CD4-positive, alpha-beta T cell treated with Interleukin-12 subunit alpha and Interleukin-12 subunit beta, for 1 hour (primary cell): ENCODE measurements at places on chromosomes 2 and 18.

DNA sequence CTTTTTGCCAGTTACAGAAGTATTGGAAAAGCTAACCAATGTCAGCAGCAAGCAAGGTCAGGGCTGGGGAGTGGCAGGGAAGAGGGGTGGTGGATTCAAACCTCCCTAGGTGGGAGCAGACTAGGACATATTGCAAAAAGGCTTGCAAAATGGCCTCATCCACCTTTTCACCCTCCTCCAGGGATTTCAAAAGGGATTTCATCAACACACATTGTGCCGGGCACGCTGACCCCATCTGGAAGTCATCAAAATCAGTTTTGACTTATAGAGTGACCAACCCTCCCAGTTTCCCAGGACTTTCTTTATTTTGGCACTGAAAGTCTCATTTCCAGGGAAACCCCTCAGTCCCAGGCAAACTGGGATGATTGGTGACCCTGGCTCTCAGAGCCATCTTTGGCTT lies 94.7 kb downstream of the BIN1 start:
- no peak for DNase-seq

DNA sequence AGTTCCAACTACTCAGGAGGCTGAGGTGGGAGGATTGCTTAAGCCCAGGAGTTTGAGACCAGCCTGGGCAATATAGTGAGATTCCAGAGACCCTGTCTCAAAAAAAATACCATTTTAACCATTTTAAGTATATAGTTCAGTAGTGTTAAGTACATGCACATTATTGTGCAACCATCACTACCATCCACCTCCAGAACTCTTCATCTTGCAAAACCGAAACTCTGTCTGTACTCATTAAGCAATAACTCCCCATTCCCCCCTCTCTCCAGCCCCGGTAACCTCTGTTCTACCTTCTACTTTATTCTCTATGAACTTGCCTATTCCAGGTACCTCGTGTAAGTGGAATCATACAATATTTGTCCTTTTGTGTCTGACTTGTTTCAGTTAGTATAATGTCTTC lies 86.4 kb downstream of the GFPT1 start:
- no peak for DNase-seq

DNA sequence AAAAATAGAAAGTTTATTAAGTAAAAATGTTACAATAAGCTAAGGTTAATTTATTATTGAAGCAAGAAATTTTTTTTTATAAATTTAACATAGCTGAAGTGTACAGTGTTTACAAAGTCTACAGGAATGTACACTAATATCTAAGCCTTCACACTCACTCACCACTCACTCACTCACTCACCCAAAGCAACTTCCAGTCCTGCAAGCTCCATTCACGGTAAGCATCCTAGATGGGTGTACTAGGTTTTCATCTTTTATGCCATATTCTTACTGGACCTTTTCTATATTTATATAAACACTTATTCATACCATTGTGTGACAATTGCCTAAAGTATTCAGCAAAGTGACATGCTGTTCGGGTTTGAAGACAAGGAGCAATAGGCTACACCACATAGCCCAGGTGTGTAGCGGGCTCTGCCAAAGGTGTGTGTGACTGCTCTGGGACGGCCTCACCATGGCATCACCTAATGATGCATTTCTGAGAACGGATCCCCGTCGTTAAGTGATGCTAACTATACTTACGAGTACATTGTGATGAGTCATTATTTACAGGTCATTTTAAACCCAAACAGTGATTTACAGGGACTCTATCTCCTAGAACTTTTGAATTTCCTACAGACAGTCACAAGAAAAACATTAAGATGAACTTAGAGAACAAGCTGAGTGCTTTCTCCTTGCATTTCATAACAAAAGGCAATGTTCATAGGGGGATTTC lies 76.3 kb upstream of the ID2 start:
- no peak for DNase-seq

DNA sequence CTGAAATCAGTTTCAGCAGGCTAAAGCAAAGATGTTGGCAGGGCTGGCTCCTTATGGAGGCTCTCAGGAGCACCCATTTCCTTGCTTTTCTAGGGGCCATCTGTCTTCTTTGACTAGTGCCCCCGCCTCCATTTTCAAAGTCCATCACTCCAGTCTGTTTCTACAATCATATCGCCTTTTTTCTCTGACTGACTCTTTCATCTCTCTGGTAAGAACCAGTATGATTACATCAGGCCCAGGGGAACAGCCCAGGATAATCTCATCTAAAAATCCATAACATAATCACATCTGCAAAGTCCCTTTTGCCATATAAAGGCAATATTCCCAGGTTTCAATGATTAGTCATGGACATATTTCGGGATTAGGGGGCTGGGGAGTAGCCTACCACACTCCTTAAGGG lies 57.0 kb downstream of the CUL3 start:
- no peak for DNase-seq

GRCh38 chr18:35729991-35730668 lies 148.6 kb downstream of the GALNT1 start:
- no peak for DNase-seq

DNA sequence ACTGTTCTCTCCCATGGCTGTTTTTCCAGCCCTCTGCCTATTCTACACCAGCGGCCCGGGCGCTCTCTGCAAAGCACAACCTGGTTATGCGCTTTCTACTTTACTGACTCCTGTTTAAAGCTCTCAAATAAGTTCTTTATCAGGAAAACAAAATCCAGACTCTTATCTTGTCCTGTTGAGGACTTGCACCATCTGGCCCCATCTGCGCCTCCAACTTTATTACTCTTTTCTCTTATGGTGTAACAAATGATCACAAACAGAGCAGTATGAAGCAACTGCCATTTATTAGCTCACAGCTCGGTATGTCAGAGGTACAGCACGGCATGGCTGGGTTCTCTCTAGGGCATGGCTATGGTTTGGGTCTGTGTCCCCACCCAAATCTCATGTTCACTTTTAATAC lies 236.5 kb upstream of the NT5C1B start:
- DNase-seq = no peak

DNA sequence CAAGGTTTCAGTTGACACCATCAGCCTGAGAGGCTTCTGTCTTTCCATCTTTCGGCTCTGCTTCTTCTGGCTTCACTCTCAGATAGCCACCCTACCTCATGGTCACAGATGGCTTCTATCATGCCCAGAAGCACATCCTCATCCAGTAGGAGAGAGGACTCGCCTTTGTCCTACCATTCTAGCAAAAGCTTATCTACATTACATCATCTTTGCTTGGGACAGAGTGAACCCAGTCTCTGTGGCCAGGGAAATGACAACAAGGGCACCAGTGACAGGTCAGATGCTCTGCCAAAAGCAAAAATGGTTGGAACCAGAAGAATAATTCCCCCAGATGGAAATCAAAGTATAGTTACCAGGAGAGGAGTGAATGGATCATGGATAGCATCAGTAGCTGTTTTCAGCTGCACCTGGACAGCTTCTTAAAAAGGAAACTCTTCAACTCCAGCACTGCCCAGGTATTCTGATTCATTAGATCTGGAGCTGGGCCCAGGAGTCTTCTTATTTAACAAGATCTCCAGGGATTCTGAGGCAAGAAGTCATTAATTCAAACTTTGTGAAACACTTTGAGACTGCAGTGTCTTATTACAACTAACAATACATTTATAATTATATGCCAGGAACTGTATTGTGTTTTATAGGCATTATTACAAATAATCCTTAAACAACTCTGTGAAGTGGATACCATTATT lies 257.7 kb upstream of the UBE2E3 start:
- no peak for DNase-seq

DNA sequence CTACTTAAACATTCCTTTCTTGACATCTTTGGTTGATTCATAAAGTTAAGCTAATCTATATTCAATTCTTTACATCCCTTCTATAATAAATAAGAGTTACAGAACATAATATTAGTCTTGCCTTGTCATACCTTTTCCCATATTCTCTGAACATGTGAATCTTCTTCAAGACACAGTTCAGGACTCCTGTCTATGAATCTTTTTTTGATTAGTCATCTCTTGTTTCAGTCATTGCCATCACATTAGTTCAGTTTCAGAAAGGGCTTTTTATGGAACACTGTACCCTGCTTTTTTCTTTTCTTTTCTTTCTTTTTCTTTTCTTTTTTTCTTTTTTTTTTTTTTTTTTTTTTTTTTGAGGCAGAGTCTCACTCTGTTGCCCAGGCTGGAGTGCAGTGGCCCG lies 181.2 kb downstream of the UBE2E3 start:
- DNase-seq = no peak

DNA sequence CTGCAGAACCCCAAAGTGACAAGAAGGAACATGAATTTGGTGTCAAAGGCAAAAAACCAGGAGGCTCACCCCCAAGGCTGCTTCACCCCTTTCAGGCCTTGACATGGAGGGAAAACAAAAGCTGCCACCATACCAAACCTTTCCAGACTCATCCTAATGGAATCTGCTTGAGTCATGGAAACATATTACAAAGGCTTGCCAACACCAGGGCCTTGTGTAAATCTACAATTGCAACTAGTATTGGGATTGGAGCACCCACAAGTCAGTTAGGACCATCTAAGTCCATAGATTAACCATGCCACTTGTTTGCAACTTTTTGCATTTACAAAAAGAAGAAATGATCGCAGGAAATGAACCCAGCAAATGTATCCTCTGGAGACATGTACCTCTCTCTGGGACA lies 297.6 kb downstream of the CDCA7 start:
- DNase-seq = no peak

DNA sequence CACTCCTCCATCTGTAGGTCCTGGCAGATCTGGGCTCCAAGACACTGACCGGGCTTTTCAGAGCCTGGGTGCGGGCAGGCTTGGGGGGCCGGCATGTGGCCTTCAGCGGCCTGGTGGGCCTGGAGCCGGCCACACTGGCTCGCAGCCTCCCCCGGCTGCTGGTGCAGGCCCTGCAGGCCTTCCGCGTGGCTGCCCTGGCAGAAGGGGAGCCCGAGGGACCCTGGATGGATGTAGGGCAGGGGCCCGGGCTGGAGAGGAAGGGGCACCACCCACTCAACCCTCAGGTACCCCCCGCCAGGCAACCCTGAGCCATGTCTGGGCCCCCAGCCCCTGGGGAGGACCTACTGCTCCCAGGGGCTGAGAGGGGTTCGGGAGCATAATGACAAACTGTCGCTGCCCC lies 761 bp upstream of the CHRND start:
- no peak for DNase-seq

GRCh38 chr18:79523206-79523735 lies 127.5 kb downstream of the NFATC1 start:
- peak; percentile 42 for DNase-seq

DNA sequence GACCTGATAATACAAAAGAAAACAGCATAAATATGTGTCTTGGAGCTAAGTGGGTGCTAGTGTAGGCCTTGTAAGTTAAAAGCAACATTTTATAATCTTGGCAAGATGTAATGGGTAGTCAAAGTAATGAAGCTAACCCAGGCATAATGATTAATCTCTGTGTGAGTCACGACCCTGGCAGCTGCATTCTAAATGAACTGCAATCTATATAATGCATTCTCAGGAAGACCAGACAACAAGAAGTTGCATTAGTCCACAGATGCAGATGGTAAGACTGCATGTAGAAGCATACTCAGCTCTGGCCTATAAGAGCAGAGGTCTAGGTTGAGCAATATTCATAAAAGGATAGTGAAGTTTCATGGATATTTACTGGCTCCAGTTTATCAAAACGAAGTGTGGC lies 85.6 kb upstream of the ETAA1 start:
- DNase-seq = no peak

- DNase-seq = peak; percentile 14
Observed at GRCh38 chr2:85584857-85585780, 888 bp downstream of the VAMP5 start.

DNA sequence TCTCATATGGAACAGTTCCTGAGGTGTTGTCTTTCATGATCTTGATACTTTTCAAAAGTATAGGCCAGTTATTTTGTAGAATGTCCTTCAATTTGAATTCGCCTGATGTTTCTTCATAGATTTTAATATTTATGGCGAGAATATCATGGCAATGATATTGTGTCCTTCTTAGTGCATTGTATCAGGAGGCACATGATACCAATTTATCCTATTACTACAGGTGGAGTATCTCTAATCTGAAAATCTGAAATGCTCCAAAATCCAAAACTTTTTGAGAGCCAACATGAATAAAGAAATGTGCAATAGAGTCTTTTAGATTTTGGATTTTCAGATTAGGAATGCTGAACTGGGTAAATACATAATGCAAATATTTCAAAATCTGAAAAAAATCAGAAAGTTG lies 216.6 kb upstream of the LYPD1 start:
- DNase-seq = no peak

GRCh38 chr2:201218780-201219179 lies 35.8 kb downstream of the CASP10 start:
- DNase-seq = no peak

GRCh38 chr18:44857744-44858491 lies 177.2 kb downstream of the SETBP1 start:
- no peak for DNase-seq

GRCh38 chr2:167579826-167580225 lies 667.6 kb downstream of the STK39 start:
- DNase-seq = no peak

DNA sequence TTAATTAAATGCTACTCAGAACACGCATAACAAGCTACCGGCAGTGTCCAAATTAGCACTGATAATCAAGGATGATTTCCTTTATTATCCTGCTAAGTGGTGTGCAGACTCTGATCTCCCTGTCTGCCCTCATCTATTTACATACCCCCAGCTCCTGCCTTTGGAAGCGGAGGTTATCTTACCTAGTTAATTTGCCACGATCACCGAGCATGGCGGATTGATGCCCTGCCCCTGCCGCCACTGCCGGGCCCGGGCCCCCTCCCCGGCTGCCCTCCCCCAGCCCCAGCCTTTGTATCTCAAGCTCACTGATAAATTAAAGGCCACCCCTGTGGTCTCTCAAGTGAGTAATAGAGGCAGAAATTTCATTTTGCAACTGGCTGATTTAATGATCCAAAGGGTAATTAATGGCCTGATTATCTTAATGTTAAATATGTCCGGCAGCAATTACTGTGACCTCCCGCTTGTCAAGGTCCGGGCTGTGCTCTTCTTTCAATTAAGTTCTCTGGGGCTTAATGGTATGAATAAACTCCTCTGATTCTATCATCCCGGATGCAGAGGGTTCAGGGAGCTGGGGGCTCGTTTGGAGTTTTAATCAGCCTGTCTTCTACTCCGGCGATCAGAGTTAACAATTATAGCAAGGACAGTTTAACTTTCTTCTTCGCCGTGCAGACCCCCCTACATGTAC lies 113.4 kb downstream of the GBX2 start:
- DNase-seq = no peak

- DNase-seq = no peak
Observed at GRCh38 chr2:67559156-67559555, 162.0 kb downstream of the ETAA1 start.

GRCh38 chr18:25310045-25310444 lies 41.9 kb downstream of the ZNF521 start:
- no peak for DNase-seq
